Right lung (tissue), 10 donors: ENCODE measurements at places on chromosomes 6 and 20. TPM values are rescaled to one million over a fixed set of nuclear protein-coding genes. Genes with fewer than 3 reads are reported as not detected.
A peak's percentile ranks its signal among the peaks of the same experiment; 100 is the strongest.

DNA sequence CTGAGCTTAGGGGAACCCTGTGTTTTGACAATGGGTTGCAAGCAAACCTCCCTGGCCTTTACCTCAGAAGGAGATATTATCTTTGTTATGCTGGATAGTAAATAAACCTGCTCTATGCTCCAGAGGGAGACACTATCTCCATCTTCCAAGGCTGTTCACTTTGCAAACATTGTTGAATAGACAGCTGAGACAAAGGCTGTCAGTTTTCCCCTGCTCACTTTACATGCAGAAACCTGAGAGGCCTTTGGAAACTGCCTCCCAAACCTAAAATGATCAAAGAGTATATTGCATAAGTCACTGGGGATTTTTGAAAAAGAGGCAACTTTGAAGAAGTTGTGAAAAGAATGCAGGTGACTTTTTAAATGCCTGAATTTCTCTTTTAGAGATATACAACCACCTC is 61.6 kb downstream of the MRAP2 start:
- no peak for DNase-seq

Gene SLCO4A1
- polyA plus RNA-seq, result 0.69 TPM

DNA sequence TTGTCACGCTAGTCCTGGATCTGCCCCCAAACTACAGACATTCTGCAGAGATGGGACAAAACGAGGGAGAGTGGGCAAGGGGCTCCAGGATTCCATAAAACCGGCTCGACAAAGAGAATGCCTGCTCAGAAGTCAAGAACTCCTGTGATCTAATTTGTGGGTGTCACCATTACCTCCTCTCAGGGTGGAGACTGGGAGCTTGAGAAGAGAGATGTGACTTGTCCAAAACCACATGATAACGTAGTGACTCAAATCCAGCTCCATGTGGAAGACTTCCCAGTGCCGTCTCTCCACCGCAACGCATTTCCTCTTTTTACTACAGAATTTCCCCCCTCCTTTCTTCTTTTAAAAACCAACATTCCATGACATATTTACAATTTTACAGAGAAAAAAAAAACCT is 44.3 kb downstream of the TRERF1 start:
- no peak for DNase-seq

Gene GFOD1
- 5.2 TPM for polyA plus RNA-seq

- no peak for DNase-seq
Measured at GRCh38 chr20:21373436-21373835, 23.9 kb downstream of the NKX2-4 start.

GRCh38 chr6:125586074-125586473 is 163.4 kb upstream of the HEY2 start:
- DNase-seq, result no peak

Gene C20orf144
- 0.34 TPM for polyA plus RNA-seq

- DNase-seq, result no peak
Measured at GRCh38 chr6:82869493-82869892, 196.1 kb downstream of the UBE3D start.

Gene OXT
- polyA plus RNA-seq, result not detected

- peak; percentile 58 for DNase-seq
Measured at GRCh38 chr6:112180095-112180820, 74.1 kb downstream of the LAMA4 start.

GRCh38 chr6:90413396-90413795 is 116.8 kb upstream of the BACH2 start:
- DNase-seq, result no peak
